ENCODE measurements at places on chromosomes 7 and 10.

DNA sequence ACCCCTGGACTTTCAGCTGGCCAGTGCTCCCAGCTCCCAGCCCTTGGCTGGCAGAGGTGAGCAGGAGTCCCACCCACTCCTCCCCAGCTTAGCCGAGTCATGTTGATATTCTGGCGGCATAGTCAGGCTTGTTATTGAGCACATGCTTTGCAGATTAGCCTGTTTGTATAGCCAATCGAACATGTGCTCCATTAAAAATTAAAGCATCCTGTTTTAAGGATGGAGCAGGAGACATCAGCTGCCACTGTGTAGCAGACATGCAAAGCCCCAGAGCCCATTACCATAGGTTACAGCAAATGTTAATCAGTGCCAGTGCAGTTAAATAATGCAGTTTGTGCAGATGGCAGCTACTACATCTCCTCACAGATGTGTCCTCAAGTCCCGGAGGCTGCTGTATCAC is 574.6 kb upstream of the GALNT17 start:
- DNase-seq: no peak

- no peak for DNase-seq
Measured at GRCh38 chr10:125606414-125607010, 76.5 kb downstream of the TEX36 start.

GRCh38 chr7:110974441-110974840 is 116.5 kb upstream of the LRRN3 start:
- no peak for DNase-seq

DNA sequence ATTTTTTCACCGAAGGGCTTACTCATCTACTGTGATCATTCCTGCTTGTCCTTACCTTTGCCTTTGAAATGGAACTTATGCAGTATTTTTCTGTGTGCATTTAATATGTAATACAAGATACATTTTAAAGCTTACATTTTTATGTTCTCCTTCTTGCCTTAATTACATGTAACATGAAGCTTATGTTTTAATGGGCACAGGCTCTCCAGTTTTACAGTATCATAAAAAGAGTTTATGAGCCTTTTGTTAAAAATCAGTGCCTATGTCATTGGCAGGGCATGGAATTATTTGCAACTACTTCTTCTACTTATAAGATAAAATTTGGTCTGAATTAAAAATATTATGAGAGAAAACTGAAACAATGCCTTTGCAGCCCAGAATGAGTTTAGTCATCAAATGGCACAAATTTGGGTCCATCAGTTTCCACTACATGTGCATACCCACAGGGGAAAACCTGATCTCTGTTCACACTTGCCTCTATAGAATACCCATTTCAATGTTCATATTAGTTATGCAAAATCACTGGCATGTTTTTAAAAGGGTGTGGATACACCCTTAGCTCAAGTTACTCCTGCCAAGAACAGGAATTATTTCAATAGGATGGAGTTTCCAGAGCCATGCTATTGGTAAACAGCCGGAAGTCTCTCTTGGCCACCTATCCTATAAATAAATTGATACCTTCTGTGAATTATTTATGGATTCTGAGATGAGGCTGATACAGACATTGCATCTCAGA is 27.9 kb upstream of the WNT16 start:
- no peak for DNase-seq

- DNase-seq: no peak
Measured at GRCh38 chr7:101733713-101734475, 83.5 kb upstream of the CUX1 start.

GRCh38 chr7:134766779-134767519 is 12.5 kb upstream of the CALD1 start:
- no peak for DNase-seq

GRCh38 chr10:117546020-117546580 is 3.6 kb downstream of the EMX2 start:
- no peak for DNase-seq
